ENCODE measurements at places on chromosomes 6 and 20.

GRCh38 chr6:29294499-29294914, 7.0 kb upstream of the OR14J1 start:
- no peak for DNase-seq

- DNase-seq: no peak
Measured at GRCh38 chr6:15280028-15280427, 34.2 kb downstream of the JARID2 start.

DNA sequence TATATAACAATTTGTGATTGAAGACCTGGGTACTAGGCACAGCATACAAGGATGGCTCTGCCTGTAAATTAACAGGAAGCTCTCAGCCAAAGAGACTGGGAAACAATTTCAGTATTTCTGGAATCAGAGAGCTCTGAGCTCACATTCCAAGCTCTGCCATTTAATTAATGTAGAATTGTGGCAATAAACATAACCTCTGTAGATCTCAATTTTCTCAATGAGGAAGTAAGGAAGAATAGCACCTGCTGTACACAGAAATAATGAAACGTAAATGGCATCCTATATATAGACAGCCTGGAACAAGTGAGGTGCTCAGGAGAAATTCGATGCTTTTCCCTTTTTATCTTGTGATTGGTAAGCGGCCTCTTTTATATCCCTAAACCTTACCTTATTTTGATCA, 538.5 kb upstream of the JAG1 start:
- no peak for DNase-seq

DNA sequence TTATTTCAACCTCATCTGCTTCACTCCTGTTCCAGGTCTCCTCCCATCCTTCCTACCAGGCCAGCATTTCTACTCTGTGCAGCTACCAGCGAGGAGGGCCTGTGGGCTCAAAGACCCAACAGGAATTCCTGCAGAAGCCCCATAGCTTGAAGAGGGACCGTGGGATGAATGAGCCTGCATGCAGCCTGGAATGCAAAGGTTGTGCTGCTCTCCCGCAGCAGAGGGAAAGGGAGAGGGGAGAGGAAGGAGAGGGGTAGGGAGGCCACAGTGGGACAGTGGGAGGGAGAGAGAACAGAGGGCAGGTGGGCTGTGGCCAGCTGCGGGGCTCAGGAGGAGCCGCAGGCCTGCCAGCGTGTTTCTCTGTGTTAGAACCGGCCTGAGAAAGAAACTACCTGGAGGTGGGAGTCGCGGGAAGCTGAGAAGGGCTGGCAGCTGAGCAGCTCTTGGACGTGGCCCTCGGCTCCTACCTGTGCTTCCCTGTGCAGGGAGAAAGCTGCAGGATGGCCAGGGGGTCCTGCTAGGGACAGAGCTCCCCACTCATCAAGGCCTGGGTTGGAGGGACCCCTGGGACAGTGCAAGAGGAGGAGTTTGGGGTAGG, 66.1 kb upstream of the MLN start:
- no peak for DNase-seq

DNA sequence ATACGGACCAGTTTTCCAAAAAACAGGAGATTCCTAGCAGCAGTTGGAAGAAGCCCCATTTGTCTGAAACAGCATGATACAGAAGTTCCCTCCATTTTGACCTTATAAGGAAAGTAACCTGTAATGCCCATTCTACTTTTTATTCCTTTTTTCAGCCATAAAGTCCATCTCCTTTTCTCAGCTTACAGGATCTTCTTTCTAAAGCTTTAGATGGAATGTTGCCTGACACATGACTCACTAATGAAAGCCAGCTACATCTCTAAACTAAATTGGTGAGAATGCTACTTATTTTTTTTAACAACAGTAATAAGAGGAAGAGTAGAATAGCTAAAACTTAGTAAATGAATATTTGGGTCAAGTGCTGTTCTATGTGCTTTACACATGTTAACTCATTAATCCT, 234.1 kb downstream of the CDH26 start:
- DNase-seq: no peak

DNA sequence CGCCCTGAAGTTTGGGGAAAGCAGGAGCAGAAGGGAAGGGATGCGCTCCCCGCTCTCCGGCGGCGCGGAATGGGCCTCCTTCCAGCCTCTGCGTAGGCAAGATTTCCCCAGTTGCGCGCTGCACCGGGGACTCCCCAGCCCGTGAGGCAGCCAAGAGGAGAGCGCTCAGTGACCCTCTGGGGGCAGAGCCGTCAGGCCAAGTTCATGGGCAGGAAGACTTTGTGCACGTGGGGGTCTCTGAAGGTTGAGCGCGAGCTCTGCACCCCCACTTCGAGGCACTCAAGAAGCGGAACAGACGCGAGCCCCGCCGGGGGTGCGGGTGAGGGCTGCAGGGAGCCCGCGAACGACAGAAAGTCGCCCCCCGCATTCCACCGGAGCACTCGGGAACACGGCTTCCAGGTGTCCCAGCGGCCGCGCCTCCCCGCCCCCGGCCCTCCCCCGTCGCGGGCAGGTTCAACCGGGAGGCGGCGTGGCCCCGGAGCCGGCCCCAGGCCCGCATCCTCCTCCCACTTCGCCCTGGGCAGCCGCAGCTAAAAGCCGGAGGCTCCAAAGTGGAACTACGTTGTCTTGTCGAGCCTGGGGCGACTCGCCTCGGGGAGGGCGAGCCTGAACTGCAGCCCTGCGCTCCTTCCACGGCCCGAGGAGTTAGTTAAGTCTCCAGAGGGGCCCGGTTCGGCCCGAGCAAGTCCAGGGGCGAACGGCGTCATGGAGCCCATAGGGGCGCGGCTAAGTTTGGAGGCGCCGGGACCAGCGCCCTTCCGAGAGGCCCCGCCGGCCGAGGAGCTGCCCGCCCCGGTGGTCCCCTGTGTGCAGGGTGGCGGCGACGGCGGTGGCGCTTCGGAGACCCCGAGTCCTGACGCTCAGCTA, at the start of gene PPP1R3G:
Gene PPP1R3G, plus strand, starts transcription at position 561 of the 867 bp plus-strand sequence. Its CDS starts 145 bp downstream, at position 706.
- no peak for DNase-seq

DNA sequence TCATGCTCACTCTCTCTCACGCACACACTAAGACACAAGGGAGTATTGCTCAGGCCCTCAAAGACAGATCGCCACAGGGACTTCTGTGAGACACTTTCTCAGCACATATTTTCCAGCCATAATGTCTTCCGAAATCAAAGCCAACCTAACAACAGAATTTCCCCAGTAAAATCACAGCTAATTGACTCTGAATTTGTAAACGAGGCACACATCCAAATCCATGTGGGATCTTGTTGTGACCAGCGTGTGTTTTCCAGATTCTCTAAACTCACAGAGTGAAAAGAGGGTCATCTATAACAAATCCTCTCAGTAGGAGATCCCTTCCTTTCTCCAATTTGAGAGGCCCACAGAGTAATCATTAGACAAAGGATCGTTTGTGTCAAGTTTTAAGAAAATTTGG, 280.4 kb downstream of the PACRG start:
- no peak for DNase-seq

Data from T-helper 17 cell (primary cell).